ENCODE measurements at places on chromosomes 7 and 10.

- DNase-seq = peak; percentile 64
Observed at GRCh38 chr10:125768219-125768855, 7.3 kb downstream of the MMP21 start.

DNA sequence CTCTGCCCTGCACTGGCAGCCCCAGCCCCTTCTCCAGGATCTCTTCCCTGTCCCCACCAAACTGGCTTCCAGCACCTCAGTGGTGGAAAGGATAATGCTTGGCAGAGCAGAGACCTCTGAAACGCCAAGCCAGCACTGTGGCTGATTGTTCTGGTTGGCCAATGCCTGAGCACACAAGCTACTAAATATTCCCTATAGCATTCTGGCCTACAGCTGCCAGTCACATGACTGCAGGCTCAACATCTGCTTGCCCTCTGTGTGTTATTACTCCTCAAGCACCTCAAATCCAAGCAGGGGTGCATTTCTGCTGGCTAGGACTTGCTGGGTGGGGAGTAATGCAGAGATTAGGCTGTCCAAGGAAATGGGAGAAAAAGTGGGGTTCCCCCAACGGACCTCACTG lies 6.1 kb downstream of the TBATA start:
- no peak for DNase-seq

DNA sequence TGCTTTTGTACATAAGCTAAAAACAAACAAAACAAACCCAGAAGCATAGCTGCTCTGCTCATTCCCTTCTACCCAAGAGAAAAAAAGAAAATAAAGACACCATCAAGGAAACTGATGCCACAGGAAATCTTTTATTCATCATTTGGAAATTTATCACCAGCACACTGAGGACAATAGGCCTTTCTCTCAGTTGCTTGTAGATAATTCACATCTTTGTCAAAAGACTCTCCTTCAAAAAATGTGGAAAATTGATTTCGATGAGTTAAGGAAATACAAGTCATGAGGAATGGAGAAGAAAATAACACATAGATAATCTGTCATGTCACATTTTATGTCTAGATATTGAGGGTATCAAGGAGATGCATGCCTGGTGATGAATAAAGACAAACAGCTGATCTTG lies 53.5 kb downstream of the ZNF37A start:
- no peak for DNase-seq

DNA sequence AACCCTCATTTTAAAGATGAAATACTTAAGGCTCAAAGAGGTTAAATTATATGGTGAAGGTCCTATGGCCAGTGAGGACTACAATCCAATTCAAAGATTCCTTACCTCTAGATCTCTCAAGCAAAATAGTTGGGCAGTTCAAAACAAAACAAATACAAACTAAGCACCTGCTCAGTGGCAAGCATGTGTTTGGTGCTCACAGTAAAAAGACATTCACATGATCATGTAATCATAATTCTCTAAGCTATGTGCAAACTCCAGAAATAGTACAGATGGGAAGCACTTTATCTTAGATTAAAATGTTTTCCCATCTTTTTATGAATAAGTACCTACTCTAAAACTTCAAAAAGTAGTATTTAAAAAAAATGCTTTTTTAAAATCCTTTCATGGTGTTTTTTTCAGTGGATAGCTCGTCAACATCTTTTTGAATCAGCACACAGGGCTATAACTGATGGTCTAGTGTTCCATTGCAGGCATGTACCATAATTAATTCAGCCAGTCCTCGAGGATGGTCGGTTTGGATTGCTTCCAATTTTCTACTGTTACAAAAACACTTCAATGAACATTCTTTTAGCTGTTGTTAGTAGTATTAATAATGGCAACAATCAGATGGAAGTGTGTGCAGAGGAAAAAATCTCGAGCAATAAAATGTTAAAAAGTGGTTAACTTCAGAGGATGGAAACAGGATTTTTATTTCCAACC lies 58.4 kb downstream of the CHCHD3 start:
- no peak for DNase-seq

- no peak for DNase-seq
Observed at GRCh38 chr10:46094931-46095750, 49.1 kb upstream of the MSMB start.
